ENCODE measurements at places on chromosomes 3 and 15.

- DNase-seq, result no peak
These were observed 198.6 kb downstream of the VGLL3 start for GRCh38 chr3:86792316-86792715.

DNA sequence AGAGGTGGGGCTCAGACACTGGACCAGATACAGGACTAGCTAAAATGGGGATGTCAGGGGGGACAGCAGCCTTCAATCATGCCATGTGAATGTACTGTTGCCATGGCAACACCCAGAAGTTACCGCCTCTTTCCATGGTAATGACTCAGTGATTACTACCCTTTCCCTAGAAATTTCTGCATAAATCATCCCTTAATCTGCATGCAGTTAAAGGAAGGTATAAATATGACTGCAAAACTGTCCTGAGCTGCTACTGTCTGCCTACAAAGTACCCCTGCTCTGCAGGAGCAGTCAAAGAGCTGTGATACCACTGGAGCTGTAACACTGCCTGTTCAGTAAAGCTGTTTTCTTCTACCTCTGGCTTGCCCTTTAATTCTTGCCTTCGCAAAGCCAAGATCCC is 168.2 kb downstream of the PEAK1 start:
- DNase-seq, result no peak

DNA sequence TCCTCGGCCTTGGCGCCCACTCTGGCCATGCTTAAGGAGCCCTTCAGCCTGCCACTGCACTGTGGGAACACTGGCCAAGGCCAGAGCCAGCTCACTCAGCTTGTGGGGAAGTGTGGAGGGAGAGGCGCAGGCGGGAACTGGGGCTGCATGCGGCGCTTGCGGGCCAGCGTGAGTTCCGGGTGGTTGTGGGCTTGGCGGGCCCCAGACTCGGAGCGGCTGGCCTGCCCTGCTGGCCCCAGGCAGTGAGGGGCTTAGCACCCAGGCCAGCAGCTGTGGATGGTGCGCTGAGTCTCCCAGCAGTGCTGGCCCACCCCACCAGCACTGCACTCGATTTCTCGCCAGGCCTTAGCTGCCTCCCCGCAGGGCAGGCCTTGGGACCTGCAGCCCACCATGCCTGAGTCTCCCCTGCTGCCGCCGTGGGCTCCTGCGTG is 13.1 kb upstream of the UBP1 start:
- DNase-seq, result no peak

- no peak for DNase-seq
These were observed 575.1 kb downstream of the FOXP1 start for GRCh38 chr3:71008350-71008935.

- DNase-seq, result no peak
These were observed 289.1 kb upstream of the AZI2 start for GRCh38 chr3:28637742-28638141.

GRCh38 chr3:193742628-193743027 is 149.6 kb downstream of the OPA1 start:
- no peak for DNase-seq

- DNase-seq, result no peak
These were observed 40.9 kb upstream of the CCDC80 start for GRCh38 chr3:112681822-112682325.

GRCh38 chr3:87121856-87122255 is 105.3 kb upstream of the CHMP2B start:
- no peak for DNase-seq

GRCh38 chr15:77582763-77583162 is 49.9 kb downstream of the LINGO1 start:
- DNase-seq, result no peak

DNA sequence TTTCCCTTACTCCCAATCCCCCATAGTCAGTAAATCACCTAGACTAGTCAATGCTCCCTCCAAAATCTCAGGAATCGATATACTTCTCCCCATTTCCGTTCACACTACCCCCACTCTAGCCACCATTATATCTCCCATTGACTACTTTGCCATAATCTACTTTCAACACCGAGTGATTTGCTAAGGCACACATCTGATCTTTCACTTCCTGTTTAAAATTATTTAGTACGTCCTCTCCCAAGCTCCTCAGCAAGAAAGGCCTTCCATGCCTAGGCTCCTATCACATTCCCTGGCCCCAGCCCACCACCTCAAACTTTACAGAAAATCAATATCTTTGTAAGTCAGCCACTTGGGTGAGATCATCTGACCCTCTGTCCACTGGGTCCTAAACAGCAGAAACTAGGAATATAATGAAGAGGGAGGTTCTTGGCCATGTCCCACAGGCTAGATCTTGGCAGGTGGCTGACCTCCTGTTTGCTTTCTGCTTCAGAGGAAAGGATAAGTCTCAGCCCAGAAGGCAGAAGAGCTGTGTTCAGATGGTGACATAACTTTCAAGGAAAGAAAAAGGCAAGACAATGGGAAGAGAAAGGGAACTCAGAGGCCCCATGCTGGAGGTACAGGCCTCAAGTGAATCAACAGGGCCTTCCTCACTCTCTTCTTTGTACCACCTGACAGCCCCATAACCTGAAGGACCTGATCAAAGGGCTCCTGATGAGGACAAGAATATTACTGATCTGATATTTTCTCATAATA is 103.0 kb downstream of the RPL22L1 start:
- DNase-seq, result no peak

GRCh38 chr3:133293397-133294110 is 106.3 kb upstream of the BFSP2 start:
- DNase-seq, result no peak

GRCh38 chr3:126551121-126551838 is 7.5 kb downstream of the C3orf22 start:
- DNase-seq, result no peak

DNA sequence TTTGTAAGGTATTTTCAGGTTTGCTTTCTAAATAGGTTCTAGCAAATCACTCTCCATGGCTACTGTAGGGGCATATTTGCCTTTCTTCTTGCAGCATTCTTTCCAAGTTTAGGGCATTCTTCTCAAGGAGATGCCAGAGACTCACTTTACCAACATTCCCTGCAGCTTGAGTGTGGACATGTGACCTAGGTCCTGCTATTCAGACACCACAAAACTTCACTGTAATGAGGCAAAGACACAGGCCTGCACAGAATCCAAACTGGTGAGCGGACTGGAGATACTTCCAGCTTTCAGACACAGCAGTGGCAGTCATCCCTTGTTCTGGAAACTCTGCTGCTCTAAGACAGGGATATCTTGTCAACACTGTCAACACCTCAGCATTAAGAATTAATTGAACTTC is 146.4 kb upstream of the PFN2 start:
- no peak for DNase-seq

DNA sequence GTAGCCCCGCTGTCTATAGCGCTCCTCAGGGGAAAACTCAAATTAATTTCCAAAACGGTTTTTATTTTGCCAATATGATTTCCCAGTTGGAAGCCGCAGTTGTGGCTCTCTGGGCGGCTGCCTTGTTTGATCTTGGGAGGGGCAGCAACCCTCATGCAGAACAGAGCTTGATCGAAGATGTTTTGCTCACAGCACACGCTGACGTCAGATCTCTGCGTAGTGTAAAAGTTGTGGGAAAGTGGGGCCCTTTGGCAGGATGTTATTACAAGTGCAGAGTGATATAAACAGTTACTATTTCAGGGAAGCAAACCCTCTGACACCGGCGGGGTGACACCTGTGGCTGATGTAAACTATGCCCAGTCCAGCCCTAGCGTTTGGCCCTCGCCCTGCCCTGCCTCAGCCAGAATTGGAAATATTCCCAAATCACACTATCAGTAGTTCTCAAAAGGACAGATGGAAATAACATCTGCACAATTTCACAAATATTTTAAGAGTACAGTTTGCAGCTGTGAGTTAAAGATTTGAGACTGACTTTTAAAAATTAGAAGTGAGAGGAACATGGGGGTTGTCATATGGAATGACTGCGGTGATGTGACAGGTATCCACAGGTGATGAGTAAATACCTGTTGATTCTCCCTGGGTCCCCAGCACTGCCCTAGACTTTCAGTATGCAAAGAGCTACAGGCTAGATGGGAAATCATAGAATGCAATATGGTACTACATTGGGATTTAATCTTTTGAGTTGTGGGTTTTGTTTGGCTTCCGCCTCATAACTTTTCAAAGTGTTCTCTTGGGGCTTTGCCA is 1.7 kb downstream of the SYNM start:
- no peak for DNase-seq

- no peak for DNase-seq
These were observed 1114.0 kb upstream of the GBE1 start for GRCh38 chr3:82875401-82875800.

DNA sequence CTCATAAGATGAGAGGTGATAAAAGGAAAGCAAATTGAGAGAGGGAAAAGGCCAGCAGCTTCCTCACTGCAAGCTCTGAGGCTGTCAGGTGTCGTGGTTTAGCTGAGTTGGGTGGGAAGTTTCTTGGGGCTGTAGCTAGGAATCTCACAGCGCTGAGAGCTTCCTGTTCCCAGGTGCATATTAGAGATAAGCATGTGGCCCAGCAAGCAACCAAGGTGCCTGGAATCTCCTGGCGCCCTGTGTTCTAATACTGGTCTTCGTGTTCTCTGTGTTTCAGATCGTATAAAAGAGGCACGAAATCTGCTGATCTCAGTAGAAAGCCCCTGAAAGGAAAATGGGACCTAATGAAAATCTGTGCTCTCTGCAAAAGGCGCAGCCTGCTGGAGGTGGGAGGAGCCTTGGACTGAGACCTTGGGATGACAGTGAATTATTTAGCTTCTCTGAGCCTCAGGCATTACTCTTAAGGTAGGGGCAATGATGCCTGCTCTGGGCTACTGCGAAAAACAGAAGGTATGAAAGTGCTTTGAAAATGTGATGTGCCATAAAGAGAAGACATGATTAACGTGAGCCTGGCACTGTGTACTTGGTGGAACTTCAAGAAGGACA is 499.9 kb downstream of the TBL1XR1 start:
- no peak for DNase-seq

DNA sequence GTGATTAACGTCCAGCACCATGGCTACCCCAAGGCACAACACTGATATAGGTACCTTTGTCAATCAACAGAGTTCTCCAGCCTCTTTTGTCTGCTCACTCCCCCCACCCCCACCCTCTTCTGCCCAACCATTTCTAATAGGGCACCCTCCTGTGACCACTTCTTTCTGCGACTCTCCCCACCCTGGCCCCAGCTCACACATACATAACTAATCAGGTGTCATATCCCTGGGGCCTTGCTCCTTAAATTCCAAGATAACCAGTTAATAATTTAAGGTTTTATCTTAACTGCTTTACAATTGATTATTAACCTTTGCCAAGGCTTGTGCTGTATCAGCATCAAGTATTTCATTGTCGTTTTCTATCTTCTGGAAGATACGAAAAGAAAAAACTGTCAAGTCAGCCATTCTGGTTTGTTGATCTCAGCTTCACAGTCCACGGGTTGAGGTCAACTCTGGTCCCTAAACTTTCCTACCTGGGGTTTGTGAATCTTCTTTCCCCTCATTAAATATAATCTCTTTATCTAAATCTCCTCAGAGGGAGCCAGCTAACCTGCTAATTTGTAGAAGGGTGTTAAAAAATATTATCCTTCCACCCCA is 27.3 kb upstream of the SLC28A2 start:
- DNase-seq, result no peak

DNA sequence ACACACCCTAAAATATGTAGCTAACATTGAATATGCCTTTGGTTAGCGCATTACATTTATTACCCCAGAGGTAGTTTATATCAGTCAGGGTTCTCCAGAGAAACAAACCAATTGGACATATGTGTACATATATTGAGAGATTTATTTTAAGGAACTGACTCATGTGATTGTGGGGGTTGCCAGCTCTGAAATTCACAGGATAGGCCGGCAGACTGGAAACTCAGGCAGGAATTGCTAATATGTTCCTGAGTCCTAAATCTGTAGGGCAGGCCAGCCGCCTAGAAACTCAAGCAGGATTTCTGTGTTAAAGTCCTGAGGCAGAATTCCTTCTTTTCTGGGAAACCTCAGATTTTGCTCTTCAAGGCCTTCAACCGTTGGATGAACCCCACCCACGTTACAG is 189.7 kb downstream of the CDIN1 start:
- DNase-seq, result no peak

GRCh38 chr3:72872183-72872582 is 15.7 kb upstream of the GXYLT2 start:
- DNase-seq, result no peak

DNA sequence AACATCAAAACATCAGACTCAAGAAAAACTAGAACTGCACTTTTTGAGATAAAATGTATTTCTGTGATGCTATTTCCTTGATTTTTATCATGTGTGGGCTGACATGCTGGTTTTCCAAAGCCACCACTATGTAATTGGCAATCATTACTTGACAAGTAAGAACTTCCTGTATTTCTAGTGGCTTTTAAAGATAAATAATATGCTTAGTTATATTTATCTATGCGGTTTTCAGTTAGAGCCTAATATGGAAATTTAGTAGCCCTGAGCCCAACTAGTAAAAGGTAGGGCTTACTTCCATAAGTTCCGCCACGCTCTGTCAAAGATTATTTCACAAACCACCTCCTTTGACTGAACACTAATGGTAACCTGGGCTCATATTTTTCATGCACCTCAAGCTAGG is 91.6 kb downstream of the PPARG start:
- no peak for DNase-seq

DNA sequence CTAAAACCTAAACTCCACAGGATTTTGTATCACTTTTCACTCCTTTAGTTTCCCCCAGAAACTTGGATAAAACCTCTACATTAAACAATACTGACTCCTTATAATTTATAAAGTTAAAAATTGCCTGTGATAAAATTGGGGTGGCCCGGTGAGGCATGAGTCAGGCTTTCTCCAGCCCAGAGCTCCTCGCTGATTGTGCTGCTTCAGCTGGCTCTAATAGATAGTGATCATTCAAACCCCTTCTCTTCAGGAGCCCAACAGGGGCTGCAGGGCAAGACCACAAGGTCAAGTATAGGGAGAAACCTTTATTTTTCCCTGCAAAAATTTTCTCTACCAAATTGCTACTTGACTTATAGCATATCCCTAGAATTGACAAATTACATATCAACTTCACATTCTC is 308.2 kb downstream of the PLCL2 start:
- DNase-seq, result no peak

DNA sequence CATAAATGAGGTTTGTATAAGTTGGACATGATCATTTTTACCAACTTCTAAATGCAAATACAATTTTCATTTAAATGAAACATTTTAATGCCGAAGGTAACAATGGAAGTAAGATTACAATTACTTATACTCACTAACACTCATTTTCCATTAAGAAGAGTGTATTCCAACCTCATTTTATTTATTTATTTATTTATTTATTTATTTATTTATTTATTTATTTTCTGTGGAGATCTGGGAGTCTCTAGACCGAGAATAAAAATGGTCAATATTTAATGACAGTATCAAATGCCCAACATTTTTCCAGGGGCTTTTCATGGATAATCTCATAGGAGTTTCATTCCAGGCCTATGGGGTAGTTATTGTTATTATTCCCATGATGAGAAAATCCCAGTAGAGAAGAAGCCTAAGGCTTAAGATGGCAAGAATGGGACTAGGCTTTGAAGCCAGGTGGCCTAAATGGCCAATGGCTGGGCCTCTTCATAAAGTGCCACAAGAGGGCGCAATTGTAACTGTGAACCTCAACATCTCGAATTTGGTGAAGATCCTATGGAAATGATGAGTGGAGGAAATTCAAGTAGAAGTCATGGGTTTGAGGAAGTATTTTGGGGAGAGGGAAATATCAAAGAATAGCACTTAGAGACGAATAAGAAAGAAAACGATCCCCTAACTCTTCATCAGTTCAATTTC is 21.3 kb downstream of the VGLL3 start:
- no peak for DNase-seq

- DNase-seq, result no peak
These were observed 3.6 kb downstream of the FAM107A start for GRCh38 chr3:58573640-58574039.

GRCh38 chr3:105798381-105798934 is 70.4 kb downstream of the CBLB start:
- no peak for DNase-seq
